ENCODE measurements at places on chromosomes 16 and 17. TPM values are rescaled to one million over a fixed set of nuclear protein-coding genes. Genes with fewer than 3 reads are reported as not detected.

The MGAT5B gene
- 0.14 TPM for total RNA-seq

The ITGB3 gene
- total RNA-seq = 197 TPM

The LDHD gene
- total RNA-seq = 7.2 TPM

The CHST5 gene
- total RNA-seq = not detected

GRCh38 chr17:13001991-13002615 lies 15.7 kb downstream of the ELAC2 start:
- DNase-seq = no peak

- DNase-seq = no peak
These were observed 246.6 kb upstream of the DYNLRB2 start for GRCh38 chr16:80294172-80294571.

GRCh38 chr17:78144147-78144719 lies 2.0 kb upstream of the C17orf99 start:
- DNase-seq = no peak

GRCh38 chr17:5821803-5822202 lies 237.5 kb upstream of the NLRP1 start:
- no peak for DNase-seq

- DNase-seq = no peak
These were observed 92.7 kb upstream of the XYLT1 start for GRCh38 chr16:17563323-17564091.

- DNase-seq = peak; percentile 70
These were observed at the start of gene SNTB2 for GRCh38 chr16:69186642-69187445. Gene SNTB2, plus strand, starts transcription at chr16:69187164. Its CDS starts 3 bp downstream, at chr16:69187167.

DNA sequence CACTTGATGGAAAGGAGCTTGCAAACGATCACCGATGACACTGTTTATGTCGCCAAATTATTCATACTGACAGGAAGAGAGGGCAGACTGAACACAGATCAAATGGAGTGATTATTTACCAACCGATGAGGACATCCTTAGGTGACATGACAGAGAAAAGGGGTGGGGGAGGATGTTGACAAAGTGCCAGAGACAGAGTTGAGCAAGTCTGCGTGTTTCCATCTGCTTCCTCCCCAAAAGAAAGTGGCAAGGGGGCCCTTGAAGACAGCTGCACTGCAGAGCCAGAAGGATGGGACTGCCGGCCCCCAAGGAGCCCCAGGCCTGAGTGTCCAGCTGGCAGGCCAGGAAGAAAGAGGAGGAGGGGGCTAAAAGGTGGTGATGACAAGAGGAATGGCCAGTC lies 191.0 kb upstream of the RPL38 start:
- DNase-seq = no peak

GRCh38 chr16:75792771-75793492 lies 66.6 kb upstream of the CPHXL start:
- no peak for DNase-seq

Measured in thoracic aorta (tissue), 2 donors.